Caudate nucleus (tissue), 63 donors: ENCODE measurements at places on chromosomes 3 and 15.
A peak's percentile ranks its signal among the peaks of the same experiment; 100 is the strongest.

DNA sequence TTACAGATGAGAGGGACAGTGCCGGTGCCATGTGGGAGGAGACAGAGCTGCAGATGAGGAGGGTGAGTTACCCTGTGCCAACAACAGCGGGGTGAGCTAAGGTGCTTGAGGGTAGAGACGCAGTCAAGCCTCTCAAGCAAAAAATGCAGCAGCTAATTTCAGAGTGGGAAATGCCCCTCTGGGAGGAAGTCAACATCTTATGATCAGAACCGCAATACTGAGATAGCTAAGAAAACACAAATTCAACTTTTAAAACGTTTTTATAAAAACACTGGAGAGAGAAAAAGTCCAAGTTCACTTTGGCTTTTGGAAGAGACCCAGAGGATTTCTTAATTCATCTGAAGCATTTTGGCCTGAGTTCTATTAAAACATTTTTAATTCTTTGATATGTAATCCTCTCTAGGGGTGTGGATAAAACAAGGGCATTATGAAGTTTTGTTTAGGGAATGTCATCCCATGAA lies 319.2 kb downstream of the SLC9A9 start:
- no peak for DNase-seq

GRCh38 chr3:140252812-140253656 lies 318.0 kb downstream of the CLSTN2 start:
- no peak for DNase-seq

DNA sequence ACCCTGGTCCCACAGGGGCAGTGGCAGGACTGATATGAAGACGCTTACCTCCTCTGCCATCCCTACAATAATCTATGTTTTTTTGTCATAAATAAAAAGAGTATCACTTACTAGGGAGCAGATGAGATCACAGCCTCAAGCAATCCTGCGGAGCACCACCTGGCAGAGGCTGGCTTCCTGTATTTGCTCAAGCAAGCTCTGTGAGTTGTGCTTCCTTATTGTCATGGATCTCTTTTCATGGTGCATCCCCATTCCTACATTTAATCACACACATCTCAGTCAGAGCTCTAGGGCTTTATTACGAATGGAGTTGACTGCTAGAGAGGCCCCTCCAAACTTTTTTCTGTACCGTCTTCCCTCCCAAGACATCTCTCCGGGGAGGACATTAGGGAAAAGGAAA lies 186.0 kb downstream of the UBE2E2 start:
- DNase-seq: no peak

DNA sequence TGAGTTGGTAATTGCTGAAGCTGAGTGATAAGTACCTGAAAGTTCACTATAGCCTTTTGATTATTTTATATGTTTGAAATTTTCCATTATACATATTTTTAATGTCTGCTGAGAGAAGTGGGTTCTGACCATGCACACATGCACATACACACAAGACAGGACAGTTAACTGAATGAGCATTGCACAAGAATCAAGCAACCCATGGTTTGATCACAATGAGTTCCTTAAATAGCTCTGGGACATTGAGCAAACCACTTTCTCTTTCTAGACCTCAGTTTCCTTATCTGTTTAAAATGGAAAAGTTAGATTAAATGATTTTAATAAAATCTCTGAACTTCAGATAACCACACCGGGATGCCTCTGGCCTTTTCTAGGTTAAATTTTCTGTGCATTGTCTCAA lies 26.7 kb downstream of the SNTN start:
- DNase-seq: no peak

GRCh38 chr3:189537135-189537534 lies 94.1 kb upstream of the TP63 start:
- no peak for DNase-seq

- DNase-seq: no peak
Measured at GRCh38 chr3:141783632-141784031, 20.4 kb downstream of the GRK7 start.

DNA sequence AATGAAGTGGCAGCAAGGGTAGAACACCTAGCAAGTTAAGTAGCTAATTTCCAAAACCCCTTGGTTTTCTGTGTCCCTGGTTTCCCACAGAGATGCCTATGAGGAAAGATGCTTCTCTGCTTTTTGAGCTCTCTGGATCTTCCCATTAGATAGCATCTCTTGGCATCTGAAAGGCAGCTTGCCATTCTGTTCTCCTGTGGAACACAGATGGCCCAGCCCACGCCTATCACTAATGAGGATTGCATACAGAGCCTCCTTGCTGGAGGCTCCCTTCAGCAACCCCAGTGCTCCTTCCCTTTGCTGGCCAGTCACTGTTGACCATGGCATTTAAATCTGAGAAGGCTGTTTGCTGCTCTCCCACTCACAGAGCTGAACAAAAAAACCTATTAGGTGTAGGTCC lies 34.4 kb upstream of the ETV5 start:
- no peak for DNase-seq

DNA sequence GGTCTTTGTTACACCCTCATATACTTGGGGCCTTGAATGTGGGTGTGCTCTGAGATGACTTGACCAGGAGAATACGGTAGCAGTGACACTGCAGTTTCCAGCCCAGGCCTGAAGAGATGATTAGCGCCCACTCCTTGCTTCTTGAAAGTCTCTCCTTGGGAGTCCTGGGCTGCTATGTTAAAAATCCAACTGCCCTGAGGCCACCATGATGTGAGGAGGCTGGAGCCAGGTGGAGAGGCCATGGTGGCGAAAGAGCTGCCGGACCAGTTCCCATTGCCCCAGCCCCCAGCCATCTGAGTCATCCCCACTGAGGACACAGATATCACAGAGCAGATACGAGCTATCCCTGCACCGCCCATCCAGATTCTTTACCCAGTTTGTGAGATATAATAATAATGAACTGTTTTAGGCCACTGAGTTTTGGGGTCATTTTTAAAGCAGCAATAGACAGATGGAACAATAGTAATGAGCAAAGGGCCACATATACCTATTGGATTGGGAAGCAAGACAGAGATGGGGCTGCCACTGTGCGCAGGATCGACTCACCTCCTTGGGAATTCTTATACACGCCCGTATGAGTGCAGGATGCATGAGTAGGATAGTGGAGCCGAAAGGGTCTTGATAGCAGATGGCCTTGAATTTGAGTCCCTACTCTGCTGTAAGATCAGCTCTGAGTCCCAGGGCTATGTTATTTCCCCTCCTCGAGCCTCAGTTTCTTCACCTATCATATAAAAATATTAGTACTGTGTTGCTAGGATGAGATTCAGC lies 12.1 kb upstream of the GATA2 start:
- no peak for DNase-seq

DNA sequence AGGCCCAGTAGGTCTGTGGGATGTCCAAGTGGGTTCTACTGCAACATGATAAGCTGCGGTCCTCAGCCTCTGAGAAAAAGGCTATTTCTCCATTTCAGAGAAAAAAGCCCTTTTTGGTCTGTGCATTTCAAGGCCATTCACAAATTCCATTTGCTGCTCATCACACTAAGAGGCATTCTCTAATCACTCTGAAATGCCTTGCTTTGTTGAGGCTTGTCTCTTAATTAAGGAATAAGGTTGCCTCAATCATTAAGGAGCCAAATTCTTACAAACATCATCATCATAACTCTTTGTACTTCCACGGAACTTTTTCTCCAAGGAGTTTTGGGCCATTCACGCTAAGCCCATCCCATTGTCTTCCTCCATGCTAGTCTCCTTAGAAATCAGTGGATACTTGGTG lies 74.4 kb downstream of the BOC start:
- DNase-seq: no peak

GRCh38 chr15:42011074-42011473 lies 9.8 kb downstream of the PLA2G4E start:
- no peak for DNase-seq

- DNase-seq: no peak
Measured at GRCh38 chr3:107242579-107242978, 134.7 kb upstream of the CCDC54 start.

DNA sequence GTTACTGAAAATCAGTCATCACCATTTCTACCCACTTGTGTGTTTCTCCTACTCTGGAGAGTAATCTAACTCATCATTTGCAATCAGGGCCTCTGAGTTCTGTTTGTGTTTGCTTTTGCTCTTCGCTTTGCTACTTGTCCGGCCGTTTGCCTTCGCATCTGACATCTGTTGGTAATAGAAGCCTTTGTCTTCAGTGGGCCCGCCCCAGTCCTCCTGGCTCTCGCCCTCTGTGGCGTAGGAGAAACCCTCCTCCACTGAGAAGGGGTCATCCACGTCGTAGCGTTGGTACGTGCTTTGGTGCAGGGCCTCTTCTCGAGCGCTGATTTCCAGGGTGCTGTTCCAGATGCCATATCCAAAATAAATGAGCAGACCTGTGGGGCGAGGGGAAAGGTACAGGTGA lies 48.3 kb downstream of the CLDN11 start:
- peak; percentile 68 for DNase-seq

DNA sequence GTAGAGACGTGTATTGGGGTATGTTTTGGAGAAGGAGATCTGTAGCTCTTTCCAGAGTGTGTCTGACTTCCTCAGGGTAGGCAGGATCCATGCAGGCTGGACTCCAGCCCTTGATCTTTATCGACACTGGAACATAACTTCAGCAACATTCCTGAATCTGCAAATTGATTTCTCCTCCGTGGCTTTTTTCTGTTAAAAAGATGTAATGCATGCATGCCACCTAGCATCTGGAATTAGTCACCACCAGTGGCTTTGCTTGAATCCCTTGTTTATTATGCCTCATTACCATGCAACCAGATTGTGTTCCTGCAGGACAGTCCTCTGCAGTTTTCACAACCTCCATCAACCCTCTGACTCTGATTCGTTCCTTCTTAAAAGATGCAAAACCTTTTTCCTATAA lies 86.1 kb downstream of the CCNL1 start:
- no peak for DNase-seq

DNA sequence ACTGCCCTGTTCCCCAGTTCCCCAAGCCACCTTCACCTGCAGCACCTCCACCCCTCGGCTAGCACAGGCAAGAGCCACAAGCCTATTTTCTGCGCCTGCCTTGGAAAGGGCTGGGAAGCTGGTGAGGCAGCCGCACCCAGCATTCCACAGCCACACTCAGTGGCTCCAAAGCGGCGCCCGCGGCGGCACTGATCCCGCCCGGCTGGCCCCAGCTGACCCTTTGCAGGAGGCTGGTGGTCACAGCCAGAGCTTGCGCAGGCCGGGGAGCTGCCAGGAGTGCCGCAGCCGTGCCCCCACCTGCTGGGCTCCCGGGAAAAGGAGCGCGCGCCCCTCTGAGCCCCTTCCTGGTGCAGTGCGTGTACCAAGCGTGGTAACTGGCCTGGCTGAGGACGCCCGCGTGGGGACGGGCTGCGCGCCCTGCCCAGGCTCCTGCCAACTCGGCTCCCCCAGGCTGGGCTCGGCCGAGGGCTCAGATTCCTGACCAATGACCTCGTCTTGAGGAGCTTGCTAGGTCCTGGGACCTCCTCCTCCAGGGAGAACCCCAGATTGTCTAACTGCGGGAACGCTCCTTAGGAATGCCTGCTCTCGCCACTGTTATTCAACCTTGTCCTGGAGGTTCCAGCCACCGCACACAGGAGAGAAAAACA lies 13.3 kb downstream of the GRAMD2A start:
- no peak for DNase-seq

DNA sequence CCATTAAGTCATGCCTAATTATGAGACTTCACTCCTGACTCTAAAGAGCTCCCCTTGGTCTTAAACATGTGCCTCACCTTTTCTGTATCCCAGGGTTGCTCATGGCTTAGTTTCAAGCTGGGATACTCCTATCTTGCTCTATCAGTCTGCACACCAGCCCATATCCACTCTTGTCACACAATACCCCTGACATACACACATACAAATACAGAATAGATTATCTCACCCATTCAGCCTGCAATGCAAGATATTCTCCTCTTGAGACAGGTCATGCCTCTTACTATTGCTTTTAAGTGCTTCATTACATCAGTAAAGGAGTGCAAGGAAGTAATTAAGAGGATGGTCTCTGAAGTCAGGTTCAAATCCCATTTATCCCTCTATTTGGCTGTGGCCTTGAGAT lies 587.3 kb downstream of the IGSF11 start:
- DNase-seq: no peak
